Pancreas (tissue), 10 donors: ENCODE measurements at places on chromosomes 6 and 20. TPM values are rescaled to one million over a fixed set of nuclear protein-coding genes. Genes with fewer than 3 reads are reported as not detected.

- DNase-seq, result no peak
These were observed 206.2 kb downstream of the CDH4 start for GRCh38 chr20:61458146-61458746.

GRCh38 chr20:7231303-7231702 is 463.8 kb downstream of the BMP2 start:
- no peak for DNase-seq

The TMEM217 gene
- 0.19 TPM for total RNA-seq

- no peak for DNase-seq
These were observed 544.5 kb downstream of the MAFB start for GRCh38 chr20:40144581-40144980.

- DNase-seq, result peak; percentile 43
These were observed 658 bp downstream of the CUL7 start for GRCh38 chr6:43052842-43053544.

DNA sequence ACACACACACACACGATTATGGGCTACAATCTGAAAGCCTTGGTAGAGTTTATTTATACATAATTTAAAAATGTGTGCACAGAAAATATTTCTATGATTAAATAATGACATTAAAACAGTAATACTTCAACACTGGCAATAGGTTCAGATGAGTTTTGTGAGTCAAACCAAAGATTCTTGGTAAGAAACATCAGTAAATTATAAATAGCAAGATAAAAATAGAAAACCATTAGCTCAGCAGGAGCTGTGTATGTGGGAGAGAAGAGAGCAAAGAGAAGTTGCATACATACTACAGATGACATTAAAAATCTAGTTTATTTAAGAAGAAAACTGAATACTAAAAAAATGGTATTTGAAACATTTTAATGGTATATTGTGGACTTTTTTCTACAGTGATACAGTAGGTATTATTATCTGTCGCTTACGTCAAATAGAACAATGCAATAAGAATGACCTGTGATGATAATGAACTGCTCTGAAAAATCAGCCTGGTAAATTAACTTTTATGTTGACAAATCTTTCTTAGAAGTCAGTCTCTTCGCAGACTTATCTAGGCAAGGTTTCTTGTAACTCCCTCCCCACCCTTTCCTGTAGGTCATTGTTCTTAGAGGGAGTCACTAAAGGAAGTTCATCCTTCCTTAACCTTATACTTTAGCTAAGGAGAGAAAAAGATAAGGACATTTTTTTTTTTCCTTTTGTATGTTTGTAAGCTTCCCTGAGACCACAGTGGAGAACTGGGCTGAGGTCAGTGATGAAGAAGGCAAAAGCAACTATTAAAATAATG is 149.3 kb downstream of the GJA1 start:
- DNase-seq, result no peak

- DNase-seq, result no peak
These were observed 14.0 kb downstream of the DEFB110 start for GRCh38 chr6:50007819-50008218.

DNA sequence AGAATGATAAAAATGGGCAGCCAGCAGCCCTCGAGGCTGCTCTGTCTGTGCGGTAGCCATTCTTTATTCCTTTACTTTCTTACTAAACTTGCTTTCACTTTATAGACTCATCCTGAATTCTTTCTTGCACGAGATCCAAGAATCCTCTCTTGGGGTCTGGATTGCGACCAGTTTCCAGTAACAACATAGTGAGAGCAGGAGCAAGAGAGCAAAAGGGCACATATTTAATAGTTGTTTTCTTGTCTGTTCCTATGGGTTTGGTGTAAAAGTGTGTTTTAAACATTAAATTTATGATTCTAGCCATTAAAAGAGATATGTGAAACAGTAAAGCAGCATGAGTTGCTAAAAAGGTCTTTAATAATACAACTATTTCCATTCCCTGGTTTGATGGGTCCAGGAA is 78.8 kb upstream of the OPRM1 start:
- no peak for DNase-seq

DNA sequence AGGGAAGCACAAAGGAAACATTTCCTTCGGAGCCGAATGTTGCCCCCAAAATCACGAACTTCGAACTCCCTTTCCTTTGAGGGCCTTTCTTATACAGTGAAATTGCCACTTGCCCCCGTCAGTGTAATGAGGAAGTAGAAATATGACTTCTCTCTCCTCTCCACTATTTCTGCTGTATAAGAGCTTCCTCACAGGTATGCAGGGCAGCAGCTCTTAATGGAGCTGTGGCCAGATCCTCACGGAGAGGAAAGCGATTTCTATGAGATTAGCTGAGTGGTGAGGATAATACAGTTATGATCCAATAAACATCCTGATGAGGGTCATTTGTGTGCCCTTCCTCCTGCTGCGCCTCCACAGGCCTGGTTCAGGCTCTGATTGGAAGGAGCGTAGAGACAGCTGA is 10.8 kb upstream of the CPNE5 start:
- DNase-seq, result no peak

- DNase-seq, result no peak
These were observed 99.3 kb downstream of the PRND start for GRCh38 chr20:4820806-4821518.

DNA sequence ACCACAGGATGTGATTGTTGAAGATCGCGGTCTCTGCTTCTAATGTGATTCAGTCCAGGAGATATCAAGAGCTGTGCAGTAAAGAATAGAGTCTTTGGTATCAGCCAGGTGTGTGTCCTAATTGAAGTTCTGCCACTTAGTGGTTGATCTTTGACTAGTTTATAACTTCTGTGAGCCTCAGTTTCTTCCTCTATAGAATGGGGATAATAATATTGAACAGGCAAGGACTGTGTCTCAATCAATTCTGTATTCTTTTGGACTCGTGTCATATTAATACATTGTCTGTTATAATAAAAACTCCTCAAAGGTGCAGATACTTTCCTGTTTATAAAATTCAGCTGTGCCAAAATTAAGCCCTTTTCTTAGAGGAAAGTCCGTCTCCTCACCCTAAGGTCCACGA is 23.1 kb upstream of the NCOA6 start:
- DNase-seq, result no peak

DNA sequence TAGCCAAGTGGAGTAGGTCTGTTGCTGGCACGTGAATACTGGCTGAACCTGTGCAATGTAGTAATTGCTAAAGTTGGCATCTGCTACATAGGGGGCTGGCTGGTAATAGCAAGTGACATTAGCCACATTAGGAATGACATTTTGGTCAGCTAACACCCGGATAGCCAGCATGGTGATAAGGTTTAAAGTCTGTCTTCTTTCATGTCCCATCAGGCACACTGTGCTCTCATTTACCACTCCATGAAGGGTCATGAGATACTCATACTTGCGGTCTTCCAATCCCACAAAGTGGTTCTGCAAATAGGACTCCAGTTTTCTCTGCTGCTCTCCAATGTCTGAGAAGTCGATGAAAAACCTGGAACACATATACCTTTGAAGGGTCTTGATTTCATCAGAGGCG is 2.8 kb downstream of the TENT5A start:
- DNase-seq, result no peak

DNA sequence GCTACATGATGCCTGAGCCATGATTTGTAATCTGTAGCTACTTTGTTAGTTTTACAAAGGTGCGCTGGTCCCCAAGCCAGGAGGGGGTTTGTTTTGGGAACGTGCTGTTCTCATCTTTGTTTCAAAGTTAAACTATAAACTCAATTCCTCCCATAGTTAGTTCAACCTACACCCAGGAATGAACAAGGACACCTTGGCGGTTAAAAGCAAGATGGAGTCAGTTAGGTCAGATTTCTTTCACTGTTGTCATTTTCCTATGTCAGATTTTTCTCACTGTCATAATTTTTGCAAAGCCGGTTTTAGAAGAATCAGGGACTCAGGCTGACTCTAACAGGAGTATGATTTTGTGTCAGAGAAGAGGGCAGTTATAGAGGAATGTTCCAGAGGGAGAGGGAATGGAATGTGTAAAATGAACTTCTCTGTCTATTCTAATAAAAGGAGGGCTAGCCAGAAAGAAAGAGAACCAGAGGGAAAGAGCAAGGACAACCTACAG is 2.3 kb upstream of the GMPR start:
- no peak for DNase-seq

- DNase-seq, result no peak
These were observed 27.8 kb downstream of the ADGRG6 start for GRCh38 chr6:142329486-142330113.
